M059J (cell line): ENCODE measurements at places on chromosomes 4 and X. TPM values are rescaled to one million over a fixed set of nuclear protein-coding genes. Genes with fewer than 3 reads are reported as not detected.
A peak's percentile ranks its signal among the peaks of the same experiment; 100 is the strongest.

The RBMXL3 gene
- total RNA-seq = not detected in 2 replicates

- no peak for DNase-seq
These were observed 2332.1 kb downstream of the PCDH7 start for GRCh38 chr4:33052241-33052640.

The F8A2 gene
- total RNA-seq = not detected in 2 replicates

The CDKL2 gene
- total RNA-seq = 0.05 and 0.15 TPM in 2 replicates

The UCP1 gene
- total RNA-seq = not detected in 2 replicates

DNA sequence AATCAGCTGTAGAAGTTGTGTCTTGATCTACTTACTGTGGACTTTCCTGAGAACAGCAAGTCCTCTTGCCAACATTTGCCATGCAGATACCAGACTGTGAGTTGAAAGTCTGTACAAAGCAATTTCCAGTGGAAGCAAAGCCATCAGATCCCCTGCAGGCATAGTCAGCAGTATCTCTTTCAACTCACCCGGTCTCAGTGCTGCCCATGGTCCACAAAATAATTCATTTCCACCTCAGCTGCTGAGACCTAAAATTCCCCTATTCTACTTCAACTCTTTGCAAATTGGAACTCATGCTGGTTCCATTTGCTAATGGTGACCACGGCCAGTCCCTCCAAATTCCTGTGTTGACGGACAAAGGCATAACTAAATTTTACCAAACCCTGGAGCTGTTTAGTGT is 46.0 kb upstream of the RPL34 start:
- no peak for DNase-seq

The LUZP4 gene
- not detected in 2 replicates for total RNA-seq

GRCh38 chr4:138494931-138495330 is 252.8 kb upstream of the SLC7A11 start:
- DNase-seq = peak; percentile 58

The RNF175 gene
- total RNA-seq = 1.2 TPM in 1 of 2 replicates, not detected in the other

The NAA11 gene
- 0.17 TPM in 1 of 2 replicates, not detected in the other for total RNA-seq

- no peak for DNase-seq
These were observed 11.5 kb downstream of the COL25A1 start for GRCh38 chr4:109290918-109291317.

The TMEM47 gene
- 34.7 and 52.1 TPM in 2 replicates for total RNA-seq
